Fibroblast of gingiva (primary cell): ENCODE measurements at places on chromosomes 2 and 18.
A peak's percentile ranks its signal among the peaks of the same experiment; 100 is the strongest.

DNA sequence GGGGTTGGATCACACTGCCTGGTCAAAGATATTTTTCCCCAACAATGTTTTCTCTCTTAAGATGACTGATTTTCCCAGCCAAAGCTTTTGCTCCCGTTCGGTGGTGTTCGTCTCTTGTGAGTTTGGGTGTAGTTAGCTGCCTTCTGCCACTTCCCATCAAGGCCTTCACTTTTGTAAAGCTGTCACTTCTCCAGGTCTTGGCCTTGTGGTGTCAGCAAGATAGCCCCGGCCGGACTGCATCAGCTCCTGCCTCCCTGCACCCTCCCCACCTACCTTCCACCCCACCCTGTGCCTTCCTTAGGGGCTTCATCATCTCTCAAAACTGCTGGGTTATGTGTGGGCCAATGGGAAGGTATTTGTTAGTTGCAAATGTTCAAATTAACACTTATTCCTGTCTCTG is 228.9 kb downstream of the BCL11A start:
- DNase-seq, result no peak

- no peak for DNase-seq
Observed at GRCh38 chr18:62001396-62001795, 108.6 kb upstream of the RNF152 start.

- no peak for DNase-seq
Observed at GRCh38 chr2:147501968-147502367, 342.9 kb upstream of the ACVR2A start.

GRCh38 chr2:95760806-95761525 is 169.2 kb downstream of the TRIM43 start:
- DNase-seq, result peak; percentile 45

DNA sequence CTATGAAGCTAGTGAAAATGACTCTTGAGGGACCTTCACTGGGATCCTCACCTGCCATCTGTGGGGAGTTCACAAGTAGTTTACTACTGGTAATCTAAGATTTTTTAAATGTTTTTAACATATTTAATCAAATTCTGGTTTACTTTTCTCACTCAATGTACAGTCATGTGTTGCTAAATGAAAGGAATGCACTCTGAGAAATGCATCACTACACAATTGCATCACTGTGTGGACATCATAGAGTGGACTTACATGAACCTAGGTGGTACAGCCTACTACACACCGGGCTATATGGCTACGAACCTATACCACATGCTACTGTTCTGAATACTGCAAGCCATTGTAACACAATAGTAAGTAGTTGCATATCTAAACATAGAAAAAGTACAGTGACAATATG is 528.0 kb downstream of the BCL11A start:
- DNase-seq, result no peak

DNA sequence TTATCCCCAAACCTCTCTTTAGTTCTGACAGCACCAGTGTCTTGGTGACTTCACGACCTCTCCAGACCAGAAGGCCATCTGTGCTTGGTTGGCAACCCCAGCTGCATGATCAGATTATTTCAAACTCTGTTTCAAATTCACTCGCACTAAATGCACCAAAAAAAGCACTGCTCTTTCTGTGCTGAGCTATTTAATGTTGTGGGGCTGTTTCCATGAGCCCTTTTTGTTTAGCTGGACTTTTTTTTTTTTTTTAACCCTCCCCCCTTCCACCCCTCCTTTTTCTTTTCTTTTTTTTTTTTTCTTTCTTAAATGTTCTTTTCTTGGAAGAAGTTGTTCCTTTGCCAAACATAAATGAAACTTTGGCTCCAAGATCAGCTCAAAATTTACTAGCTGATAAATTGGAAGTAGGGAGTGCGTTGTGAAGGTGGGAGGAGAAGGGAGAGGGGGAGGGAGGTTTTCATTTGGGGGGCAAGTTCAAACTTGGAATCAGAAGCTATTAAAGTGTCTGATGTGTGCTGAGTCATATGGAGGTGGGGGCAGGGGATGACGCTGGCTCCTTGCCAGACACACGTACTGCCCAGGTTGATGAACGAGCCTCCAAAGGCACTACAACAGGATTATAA is 543.0 kb upstream of the TNP1 start:
- no peak for DNase-seq

DNA sequence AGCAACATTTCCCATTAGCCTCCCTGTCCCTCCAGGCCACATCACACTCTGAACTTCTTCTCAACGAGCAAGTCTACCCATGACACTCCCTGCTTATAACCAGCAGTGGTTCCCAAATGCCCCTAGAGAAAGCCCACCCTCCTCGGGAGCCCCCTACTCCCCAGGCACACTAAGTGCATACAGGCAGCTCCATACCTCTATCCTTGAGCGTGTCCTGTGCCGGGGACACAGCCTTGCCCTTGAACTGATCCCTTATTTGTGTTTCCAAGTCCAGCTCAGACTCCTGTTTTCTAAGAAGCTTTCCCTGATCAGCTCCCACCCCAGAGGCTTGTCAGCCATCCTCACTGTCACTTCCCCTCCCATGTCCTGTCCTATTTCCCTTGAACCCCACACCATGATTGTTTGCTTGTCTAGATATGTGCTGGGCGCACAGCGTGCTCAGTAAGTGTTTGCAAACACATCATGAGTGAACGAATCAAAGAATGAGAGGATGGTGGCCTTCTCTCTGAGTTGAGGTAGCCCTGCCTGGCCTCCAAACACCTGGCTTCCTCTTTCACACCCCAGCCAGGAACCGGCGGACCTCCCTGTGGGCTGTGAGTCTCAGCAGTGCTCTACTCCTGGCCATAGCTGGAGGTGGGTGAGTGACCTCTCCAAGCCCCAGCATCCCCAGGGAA is 2.1 kb downstream of the TEX51 start:
- no peak for DNase-seq

GRCh38 chr2:228875152-228875900 is 395.8 kb downstream of the PID1 start:
- peak; percentile 60 for DNase-seq

DNA sequence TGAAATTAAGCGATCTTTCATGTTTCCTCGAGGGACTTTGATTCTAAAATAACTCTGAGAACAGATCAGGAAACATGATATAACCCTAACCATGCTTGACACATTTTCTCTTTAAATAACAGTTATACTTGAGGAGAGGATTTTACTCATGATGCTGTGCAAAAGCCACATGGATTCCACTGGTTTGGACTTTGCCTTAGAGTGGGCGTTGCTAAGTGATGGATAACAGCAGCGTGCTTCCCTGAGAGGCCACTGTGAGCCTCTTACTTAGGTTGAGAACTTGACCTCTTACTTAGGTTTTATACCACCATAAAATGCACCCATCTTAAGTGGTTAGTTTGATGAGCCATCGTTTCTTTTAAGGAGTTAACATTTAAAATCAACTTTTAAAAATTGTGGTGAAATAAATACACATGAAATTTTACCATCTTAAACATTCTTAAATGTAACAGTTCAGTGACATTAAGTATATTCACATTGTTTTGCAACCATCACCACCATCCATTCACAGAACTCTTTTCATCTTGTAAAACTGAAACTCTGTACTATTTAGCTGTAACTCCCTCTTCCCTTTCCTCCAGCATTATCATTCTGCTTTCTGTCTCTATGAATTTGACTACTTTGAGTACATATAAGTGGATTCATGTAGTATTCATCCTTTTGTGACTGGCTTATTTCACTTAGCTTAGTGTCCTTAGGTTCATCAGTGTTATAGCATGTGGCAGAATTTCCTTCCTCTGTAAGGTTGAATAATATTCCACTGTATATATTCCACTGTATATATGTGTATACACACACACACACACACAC is 22.6 kb downstream of the ANXA4 start:
- no peak for DNase-seq

DNA sequence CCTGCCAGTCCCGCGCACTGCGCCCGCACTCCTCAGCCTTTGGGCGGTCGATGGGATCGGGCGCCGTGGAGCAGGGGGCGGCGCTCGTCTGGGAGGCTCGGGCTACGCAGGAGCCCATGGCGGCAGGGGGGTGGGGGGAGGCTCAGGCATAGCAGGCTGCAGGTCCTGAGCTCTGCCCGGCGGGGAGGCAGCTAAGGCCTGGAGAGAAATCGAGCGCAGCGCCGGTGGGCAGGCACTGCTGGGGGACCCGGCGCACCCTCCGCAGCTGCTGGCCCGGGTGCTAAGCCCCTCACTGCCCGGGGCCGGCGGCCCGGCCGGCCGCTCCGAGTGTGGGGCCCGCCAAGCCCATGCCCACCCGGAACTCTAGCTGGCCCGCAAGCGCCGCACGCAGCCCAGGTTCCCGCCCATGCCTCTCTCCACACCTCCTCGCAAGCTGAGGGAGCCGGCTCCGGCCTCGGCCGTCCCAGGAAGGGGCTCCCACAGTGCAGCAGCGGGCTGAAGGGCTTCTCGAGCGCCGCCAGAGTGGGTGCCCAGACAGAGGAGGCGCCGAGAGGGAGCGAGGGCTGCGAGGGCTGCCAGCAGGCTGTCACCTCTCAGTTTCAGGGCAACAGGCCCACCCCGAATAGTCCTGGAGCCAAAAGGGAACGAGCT is 74.1 kb downstream of the PSMG2 start:
- DNase-seq, result no peak

DNA sequence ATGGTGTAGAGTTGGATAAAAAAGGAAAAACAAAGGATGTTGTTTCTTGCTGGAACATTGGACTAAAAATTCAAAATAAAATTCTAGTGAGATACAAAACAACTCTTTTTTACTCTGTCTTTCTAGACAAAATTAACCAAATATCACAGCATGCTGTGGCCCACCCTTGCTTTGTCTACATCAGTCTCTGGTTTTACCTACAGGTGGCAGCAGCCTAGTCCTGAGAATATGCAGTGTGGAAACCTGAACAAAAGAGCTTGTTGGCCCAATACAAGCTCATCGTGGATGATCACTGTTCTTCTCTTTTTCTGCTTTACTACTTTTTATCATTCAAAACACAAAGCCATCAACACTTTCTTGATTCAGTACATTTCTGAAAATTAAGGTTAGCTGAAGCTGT is 210.4 kb downstream of the CDH19 start:
- no peak for DNase-seq

- no peak for DNase-seq
Observed at GRCh38 chr18:63562284-63562683, 20.1 kb downstream of the SERPINB12 start.

- no peak for DNase-seq
Observed at GRCh38 chr18:63317556-63317946, 2.0 kb downstream of the BCL2 start.

- DNase-seq, result no peak
Observed at GRCh38 chr2:219058541-219059374, 2.0 kb downstream of the IHH start.

DNA sequence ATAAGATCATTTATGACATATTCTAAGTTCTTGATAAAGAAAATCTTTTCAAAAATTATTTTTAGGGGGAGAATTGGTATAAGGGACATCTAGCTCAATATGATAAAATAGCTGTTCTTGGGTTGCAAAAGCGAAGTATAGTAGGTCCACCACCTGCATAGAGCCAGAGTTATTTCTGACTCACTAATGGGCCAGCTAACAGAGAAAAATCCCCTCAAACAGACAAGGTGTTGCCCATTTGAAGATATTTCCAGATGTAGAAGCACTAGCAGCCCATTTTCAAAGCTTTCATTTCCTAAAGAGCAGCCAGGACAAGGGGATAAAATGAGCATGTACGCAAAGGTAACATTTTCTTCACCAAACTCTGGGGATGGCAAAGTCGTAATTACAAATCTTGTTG is 165.7 kb upstream of the FN1 start:
- no peak for DNase-seq

DNA sequence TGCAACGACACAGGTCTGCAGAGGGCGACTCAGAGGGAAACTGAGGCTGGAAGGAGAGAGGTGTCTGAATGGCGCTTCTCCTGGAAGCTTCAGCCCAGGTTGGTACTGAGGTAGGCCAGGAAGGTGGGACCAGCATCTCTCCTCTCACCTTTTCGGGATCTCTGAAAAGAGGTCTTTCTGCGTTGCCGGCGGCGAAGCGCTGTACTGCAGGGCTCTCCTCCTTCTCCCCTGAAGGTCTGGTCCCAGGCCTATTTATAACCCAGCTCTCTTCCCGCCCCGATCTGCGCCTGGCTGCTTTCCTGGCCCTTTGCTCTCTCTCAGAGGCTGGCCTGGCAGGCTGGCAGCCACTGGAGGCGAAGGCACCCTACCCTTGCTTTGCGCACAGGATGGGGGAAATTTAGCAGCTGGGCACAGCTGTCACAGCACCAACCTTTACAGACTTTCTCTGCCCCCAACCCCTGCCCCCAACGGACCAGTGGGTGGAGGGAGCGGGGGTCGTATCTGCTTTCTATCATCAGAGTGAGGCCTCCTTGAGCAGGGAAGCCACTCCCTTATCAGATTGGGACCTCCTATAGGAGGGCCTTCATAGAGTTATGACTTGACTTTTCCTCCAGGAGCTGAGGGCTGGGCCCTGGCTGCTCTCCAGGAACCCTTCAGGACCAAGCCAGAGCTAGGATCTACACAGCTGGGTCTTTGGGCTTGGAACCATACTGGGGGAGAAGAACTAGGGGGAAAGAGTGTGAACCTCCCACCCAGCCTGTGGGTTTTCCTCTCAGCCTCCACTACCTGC is 1.1 kb downstream of the DYSF start:
- DNase-seq, result no peak

GRCh38 chr18:76679945-76680344 is 142.4 kb upstream of the ZNF236 start:
- no peak for DNase-seq

- peak; percentile 64 for DNase-seq
Observed at GRCh38 chr18:43877616-43878321, 600.5 kb upstream of the SYT4 start.

GRCh38 chr18:7382328-7383001 is 151.6 kb downstream of the LRRC30 start:
- DNase-seq, result no peak

DNA sequence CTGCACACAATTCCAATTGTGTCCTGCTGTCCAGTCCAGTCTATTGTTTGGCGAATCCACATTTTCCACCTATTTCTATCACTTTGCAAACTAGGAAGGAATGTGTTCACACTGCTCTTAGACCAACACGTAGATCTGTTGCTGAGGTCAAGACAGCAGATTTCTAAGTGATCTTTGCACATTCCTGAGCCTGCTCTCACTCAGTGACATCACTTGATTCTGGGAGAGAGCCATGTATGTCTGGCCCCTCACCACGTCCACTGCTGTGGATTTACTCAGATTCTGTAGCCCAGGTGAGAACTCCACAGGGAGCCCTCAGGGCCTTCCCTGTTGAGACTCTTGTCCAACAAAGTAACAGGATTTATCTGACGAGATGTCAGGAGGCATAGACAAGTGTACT is 317.2 kb downstream of the TSN start:
- DNase-seq, result no peak

DNA sequence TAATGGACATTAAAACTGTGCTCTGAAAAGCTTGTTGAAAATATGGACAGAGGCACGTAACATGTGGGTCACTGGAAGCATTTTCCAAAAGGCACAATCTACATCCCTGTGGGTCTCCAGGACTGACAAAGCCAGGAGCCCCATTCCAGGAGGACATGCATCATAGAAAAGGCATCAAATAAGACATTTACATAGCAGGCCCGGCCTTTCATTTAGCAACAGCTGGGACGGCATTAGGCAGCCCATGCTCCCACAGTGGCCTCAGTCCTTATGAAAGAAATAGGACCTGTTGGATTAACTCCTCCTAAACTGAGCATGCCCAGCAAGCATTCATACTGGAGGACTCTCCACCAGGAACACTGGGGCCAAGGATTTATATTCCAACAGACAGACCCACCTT is 72.2 kb downstream of the TWIST2 start:
- DNase-seq, result no peak

GRCh38 chr2:212392544-212392943 is 146.1 kb downstream of the ERBB4 start:
- DNase-seq, result peak; percentile 60
